ENCODE measurements at places on chromosomes 12 and 14. TPM values are rescaled to one million over a fixed set of nuclear protein-coding genes. Genes with fewer than 3 reads are reported as not detected.

The BATF gene
- total RNA-seq = 2.6 TPM

The ADCY4 gene
- 2.2 TPM for total RNA-seq

The LMNTD1 gene
- total RNA-seq = 1.5 TPM

The TAS2R9 gene
- total RNA-seq = not detected

DNA sequence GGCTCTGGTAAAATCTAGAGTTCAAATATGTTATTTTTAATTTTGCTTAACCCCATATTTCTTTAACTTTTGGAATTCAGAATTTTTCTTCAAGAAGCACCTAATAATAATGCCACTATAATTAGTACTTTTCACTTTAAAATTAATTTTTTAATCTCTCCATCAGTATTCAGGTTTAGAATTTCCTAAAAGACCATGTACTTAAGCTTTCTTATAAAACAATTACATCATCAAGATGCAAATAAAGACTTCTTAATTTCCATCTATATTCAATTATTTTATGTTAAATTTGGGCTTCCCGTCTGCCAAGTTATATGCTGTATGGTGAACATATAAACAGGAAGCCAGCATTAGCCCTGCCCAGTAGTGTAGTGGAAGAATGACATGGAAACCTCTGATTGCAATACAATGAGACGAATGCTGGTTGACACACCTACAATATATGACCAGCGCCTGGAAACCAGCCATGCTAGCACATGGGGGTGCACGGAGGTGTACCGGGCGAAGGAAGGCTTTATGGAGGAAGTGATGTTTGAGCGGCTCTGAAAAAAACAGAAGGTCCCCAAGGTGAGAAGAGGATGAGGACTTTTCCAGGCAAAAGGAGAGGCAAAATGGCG is 82.2 kb downstream of the LLPH start:
- DNase-seq = no peak
